ENCODE measurements at places on chromosomes 7 and 10.

DNA sequence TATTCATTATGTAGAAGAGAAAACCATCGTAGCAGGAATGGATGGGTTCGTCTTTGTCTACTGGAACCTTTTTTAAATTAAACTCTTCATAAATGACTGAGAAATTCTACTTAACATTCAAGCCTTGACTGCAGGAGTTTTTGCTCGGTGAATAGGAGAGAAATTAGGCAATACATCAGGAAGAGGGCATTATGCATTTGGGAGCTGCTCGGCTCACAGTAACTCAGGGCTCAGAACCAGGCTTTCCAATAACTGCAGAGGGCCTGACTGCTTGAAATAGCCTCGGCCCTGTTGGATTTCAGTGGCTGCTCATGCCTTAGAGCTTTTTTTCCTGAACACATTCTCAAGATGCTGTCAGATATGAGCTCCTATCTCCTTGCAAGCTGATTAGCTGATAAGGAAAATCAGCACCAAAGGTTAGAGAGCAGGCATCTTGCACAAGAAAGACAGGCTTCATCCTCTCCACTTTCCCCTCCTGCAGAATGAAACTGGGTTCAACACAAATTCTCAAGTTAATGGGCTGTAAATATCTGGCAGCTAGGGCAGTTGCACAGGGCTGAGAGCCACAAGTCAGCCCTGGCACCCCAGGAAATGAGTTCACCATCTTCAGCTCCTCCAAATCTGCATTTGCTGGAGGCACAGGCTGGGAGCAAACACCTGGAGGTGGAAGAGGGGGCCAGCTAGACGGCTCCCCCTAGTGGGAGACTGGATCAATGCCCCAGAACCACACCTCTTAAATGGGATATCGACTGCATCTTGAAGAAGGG, 24.3 kb downstream of the TECTB start:
- DNase-seq: peak; percentile 50

DNA sequence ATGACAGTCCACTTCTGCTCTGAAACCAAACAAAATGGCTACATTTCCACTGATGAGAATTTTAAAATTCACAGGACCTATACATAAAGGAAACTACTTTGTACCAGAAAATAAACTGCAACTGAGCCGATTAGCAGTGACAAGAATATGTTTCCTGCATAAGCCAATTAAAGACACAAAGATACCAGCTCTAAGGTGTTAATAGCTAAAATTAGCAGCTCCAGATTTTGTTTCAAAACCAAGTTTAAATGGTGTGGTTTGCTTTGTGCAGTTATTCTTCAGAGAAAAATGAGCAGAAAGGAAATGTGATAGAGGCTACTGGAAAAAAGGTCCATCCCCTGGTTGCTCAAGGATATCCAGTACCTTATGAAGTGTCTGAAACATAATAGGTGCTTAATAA, 123.2 kb downstream of the ANK3 start:
- no peak for DNase-seq

GRCh38 chr7:41967156-41967555, 264.3 kb upstream of the INHBA start:
- no peak for DNase-seq

DNA sequence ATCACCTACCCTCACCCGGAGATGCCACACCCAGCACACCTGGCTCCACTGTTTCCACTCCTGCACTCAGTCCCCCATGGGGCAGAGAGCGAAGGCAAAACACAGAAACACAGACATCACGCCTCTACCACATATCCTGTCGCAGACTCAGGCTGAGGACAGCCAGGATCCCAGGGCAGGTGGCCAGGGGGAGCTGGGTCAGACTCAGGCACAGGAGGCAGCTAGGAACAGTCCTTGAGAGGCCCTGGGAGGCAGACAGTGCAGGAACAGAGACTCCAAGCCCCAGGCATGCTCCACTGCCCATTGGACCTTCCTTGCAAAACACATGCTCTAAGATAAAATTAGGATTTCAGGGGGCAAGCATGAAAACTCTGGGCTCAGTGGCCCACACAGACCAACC, 154.4 kb upstream of the C7orf33 start:
- DNase-seq: no peak

- DNase-seq: no peak
Observed at GRCh38 chr7:11833431-11833830, 1.4 kb upstream of the THSD7A start.
